ENCODE measurements at places on chromosomes 2 and 18. TPM values are rescaled to one million over a fixed set of nuclear protein-coding genes. Genes with fewer than 3 reads are reported as not detected.

Gene EFHD1
- total RNA-seq: 0.95 TPM

Gene GTF3C2
- total RNA-seq: 49.1 TPM

Gene FLACC1
- total RNA-seq: not detected

GRCh38 chr2:71800106-71800809 is 346.9 kb downstream of the DYSF start:
- no peak for DNase-seq

GRCh38 chr2:53969968-53970723 is 647 bp downstream of the PSME4 start:
- DNase-seq: peak; percentile 41

DNA sequence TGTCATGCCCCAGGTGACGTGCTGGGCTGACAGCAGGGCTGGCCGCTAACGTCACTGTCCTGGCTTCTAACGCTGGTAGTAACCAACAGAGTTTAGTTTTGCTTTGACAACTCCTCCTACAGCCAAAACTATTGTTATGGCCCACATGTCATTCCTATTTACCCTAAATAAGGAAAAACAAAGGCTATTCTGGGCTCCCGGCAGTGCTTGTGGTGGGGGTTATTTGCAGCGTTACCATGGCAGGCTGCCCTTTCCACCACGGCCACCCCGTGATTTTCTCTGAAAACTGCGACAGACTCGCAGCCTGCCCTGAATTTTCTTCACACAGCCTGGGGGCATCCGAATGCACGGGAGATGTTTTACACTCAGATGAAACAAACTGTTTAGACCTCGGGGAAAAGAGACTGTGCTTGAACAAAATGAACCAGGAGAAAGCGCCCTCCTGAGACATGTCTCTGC is 115.2 kb downstream of the FAM210A start:
- DNase-seq: no peak

DNA sequence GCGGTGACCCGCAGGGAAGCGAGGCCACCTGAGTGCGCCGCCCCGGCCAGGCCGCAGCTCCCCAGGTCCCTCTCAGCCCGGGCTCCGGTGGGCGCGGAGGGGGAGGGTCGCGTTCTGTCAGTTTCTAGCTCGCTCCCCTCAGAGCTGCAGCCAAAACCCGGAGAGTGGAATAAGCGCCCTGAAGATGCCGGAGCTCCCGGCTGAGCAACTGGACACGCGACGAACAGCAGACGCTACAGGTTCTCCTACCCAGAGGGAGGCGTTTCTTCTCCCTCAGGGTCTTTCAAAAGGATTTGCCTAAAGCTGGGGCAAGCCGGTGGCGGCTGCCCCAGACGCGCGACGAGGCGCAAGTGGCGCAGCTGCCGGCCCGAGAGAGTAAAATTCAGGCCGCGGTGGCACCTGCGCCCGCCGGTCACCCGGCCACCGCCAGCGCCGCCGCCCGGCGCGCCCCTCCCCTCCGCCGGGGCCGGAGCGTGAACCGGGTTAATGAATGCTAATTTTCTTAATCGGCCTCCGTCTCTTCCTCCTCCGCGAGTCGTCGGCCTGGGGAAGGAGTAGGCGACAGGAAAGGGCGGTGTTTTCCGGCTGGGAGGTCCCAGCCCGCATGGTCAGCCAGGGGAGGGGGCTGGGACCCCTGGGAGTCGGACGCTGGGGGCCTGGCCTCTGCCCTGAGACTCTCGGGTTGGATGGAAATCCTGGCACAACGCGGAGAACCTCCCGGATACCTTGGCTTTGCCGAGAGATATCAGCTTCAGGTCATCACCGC is 845 bp upstream of the CDC42EP3 start:
- DNase-seq: peak; percentile 92

DNA sequence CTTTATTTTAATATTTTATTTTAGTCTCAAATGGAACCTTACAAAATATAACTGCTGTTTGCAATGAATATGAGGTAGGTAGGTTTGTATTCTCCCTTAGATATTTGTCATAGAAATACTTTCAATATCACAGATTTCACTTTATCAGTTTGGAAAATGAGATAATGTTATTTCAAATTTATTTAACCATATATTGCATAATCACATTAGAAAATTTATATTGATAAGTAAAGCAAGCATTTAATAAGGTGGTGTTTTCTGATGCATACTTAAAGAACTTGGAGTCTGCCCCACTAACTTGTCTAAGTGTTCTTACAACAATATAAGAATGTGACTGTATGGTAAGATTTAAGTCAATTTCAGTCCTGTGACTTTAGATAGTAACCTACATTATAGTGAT is 85.1 kb downstream of the UBE2E3 start:
- no peak for DNase-seq

- no peak for DNase-seq
Measured at GRCh38 chr2:47735136-47735869, 47.6 kb upstream of the MSH6 start.

GRCh38 chr2:27241761-27242613 is 20.9 kb downstream of the SLC30A3 start:
- DNase-seq: no peak

- DNase-seq: no peak
Measured at GRCh38 chr2:123913143-123913735, 111.8 kb upstream of the CNTNAP5 start.

- no peak for DNase-seq
Measured at GRCh38 chr18:77248873-77249568, 627 bp upstream of the GALR1 start.

DNA sequence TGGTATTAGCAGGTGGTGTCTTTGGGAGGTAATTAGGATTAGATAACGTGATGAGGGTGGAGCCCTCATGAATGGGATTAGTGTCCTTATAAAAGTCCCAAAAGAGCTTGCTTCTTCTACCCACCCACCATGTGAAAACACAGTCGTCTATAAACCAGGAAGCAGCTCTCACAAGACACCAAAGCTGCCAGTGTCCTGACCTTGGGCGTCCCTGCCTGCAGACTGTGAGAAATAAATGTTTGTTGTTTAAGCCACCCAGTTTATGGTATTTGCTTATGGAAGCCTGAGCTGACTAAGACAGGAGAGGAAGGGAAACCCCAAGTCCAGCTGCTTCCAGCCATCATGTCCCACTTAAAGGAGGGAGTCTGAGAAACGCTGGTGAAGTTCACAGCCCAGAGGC is 13.6 kb downstream of the ADI1 start:
- DNase-seq: no peak

- DNase-seq: no peak
Measured at GRCh38 chr2:101921953-101922325, 69.8 kb upstream of the IL1R2 start.

DNA sequence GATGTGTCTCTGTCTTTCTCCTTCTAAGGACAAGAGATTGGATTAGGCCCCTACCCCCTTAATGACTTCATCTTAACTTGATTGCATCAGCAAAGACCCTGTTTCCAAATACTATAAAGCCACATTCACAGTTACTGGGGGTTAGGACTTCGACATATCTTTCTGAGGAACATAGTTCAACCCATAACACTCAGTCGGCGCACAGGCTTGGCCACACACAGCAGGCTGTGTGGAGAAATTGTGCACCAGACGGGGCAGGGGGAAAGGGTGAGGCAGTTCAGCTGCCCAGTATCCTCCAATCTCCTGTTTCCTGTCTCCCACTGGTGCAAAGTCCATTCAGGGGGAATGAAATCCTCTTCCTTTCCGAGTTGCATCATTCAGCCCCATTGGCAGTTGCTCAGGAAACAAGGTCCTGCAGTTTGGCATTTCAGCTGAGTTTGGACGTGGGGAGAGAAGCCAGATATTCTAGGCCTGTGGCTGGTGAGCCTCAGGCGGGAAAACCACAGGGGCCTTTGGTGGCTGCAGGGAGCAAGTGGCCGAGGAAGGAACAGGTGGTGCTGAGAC is 9.4 kb upstream of the RAPGEF4 start:
- DNase-seq: no peak

DNA sequence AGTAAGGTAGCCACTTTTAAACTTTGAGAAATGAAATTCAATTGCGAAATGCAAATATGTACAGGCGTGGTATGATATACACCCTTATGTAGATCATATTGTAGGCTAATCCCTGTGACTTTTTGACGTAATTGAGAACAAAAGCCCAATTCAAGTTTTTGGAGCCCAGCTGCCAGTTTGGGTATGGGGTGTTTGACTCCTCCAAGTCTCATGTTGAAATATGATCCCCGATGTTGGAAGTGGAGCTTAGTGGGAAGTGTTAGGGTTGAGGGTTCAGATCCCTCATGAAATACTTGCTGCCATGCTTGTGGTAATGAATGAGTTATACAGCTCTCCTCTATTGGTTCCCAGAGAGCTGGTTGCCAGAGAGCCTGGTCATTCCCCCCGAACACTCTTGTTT is 1666.8 kb downstream of the SUCLG1 start:
- DNase-seq: no peak

DNA sequence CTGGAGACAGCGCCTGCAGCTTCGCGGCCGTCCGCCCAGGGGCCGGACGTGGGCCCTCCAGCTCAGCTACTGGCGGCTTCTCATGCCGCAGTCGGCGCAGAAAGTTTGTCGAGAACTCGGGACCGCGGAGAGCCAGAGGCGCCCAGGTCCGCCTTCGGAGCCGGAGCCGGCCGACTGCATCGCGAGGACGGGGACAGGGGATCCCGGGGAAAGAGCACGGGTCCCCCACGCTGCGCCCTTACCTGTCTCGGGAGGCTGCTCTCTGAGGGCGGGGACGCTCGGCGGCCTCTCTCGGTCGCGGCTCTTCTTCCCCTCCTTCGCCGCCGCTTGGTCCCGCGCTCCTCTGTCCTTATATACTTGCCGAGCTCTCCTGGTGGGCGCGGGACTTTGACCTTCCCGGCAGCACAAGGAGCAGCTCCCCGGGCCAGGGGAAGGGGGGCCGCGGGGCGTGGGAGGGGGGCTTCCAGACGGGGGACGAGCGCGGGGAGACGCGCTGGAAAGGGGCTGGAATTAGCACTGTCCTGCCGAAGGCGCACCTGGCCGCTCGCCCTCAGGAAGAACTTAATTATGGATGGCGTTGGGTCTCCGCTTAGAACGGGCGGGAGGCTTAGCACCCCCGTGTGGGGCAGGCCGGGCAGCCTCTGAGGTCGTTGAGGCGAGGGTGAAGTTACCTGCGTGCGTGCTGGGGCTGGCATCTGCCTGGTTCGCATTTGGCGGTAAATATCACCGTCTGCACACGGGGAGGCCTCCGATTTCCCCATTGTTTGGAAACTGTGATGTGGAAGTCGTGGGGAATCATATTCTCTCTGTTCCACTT is at the start of gene POMC:
POMC (minus strand) TSS at position 325 of the 817 bp plus-strand sequence. CDS start 3,808 bp downstream, outside the sequence.
- DNase-seq: peak; percentile 56

GRCh38 chr2:119511989-119512388 is 12.3 kb downstream of the SCTR start:
- DNase-seq: no peak

Data from Daoy (cell line).